ENCODE measurements at places on chromosomes 7 and 10. TPM values are rescaled to one million over a fixed set of nuclear protein-coding genes. Genes with fewer than 3 reads are reported as not detected.

- no peak overlapping the region for H3K27ac ChIP-seq
- H3K36me3 ChIP-seq = no peaks in the 10 kb centered on the region
- no peaks in the 10 kb centered on the region for H3K27me3 ChIP-seq
- no peak overlapping the region for H3K4me3 ChIP-seq
These were observed 253.9 kb downstream of the CDK14 start for GRCh38 chr7:90850066-90850465.

DNA sequence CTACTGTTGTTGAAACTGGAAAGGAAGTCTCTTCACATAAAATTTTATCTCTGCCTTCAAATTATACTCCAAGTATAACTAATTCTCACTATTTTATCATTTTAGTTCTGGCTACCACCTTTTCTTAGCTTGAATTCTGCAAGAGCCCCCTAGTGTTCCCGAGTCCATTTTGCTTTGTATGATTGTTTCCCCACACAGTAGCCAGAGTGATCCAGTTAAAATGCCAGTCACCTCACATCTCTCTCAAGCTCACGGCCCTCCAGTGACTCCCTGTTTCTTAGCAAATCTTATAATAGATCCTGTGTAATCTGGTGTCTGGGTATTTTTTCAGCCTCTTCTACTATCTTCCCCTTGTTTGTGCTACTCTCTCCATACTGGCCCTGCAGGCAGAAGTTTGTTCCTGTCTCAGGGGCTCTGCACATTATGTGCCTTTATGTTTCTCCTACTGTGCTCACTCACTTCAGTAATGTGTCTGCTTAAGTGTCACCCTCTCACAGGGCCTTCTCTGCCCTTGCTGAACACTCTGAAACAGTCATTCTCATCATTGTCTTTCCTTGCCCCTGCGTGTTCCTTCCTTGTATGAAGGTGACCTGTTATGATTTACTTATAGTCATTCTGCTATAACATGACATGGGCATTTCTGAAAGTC, 8.9 kb downstream of the WAC start:
- H3K4me3 ChIP-seq = no peak overlapping the region
- peaks cover 14% of the 10 kb centered on the region for H3K4me1 ChIP-seq

The DIP2C gene
- total RNA-seq = 60.0 TPM

- H3K27ac ChIP-seq = no peak overlapping the region
- no peak overlapping the region for H3K4me3 ChIP-seq
- no peaks in the 10 kb centered on the region for H3K4me1 ChIP-seq
- no peaks in the 10 kb centered on the region for H3K27me3 ChIP-seq
- no peaks in the 10 kb centered on the region for H3K36me3 ChIP-seq
These were observed 70.4 kb downstream of the ITIH5 start for GRCh38 chr10:7596356-7596755.

The ZNF488 gene
- total RNA-seq = not detected

The NKX1-2 gene
- not detected for total RNA-seq

GRCh38 chr10:11755512-11756263, 13.5 kb downstream of the ECHDC3 start:
- no peak overlapping the region for H3K4me3 ChIP-seq
- H3K36me3 ChIP-seq = peaks cover 41% of the 10 kb centered on the region
- H3K27me3 ChIP-seq = no peaks in the 10 kb centered on the region
- peak overlapping the region; percentile 92 for H3K27ac ChIP-seq
- peaks cover 41% of the 10 kb centered on the region for H3K4me1 ChIP-seq

The HECTD2 gene
- total RNA-seq = 3.9 TPM

DNA sequence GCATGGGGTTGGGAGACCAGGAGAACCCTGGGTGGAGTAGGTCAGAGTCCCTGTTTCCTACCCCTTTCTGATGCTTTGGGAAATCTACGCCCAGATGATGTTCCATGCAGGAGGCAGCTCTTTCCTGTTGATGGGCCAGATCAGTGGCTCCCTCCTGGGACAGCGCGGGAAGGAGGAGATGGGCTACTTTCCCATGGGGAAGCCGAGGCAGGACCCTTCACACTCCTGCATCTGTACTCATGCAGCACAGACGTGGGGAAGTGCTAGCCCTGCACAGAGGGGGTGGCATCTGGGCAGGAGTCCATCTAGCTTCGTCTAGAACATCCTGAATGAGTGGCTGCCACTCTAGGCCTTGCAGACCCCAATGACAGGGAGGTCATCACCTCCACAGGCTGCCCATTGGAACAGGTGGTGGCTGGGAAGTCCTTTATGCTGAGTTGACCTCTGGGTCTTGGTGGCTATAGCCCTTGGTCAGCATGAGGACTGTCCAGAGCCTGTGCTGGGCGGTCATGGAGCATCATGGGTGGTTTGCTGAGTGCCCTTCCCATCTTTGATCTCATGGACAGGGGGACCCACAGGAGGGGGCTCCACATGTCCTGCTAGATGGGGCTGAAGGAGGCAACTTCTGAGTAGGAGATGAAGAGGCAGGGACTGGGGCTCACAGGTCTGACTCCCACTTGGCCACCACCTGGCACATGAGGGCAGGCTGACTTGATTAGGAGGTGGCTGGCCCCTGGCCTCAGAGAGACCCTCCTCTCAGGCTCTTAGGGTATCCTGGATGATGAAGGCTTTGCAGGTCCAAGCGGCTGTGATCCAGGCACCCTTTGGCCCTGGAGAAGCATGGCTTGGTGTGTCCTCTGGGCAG, 24.6 kb downstream of the RAMP3 start:
- no peak overlapping the region for H3K4me3 ChIP-seq
- H3K27ac ChIP-seq = no peak overlapping the region
- H3K36me3 ChIP-seq = no peaks in the 10 kb centered on the region
- no peak for DNase-seq
- H3K27me3 ChIP-seq = no peaks in the 10 kb centered on the region

DNA sequence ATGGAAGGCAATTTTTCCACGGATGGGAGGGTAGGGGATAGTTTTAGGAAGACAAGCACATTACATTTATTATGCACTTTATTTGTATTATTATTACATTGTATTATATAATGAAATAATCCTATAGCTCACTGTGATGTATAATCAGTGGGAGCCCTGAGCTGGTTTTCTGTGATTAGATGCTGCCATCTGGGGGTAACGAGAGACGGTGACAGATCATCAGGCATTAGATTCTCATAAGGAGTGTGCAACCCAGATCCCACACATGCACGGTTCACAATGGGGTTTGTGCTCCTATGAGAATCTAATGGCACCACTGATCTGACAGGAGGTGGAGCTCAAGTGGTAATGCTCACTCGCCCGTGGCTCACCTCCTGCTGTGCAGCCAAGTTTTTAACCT, 103.9 kb upstream of the STK17A start:
- H3K27me3 ChIP-seq = no peaks in the 10 kb centered on the region
- H3K4me3 ChIP-seq = no peak overlapping the region
- H3K36me3 ChIP-seq = no peaks in the 10 kb centered on the region
- no peak for DNase-seq
- no peaks in the 10 kb centered on the region for H3K4me1 ChIP-seq
- H3K27ac ChIP-seq = no peak overlapping the region

The TUBAL3 gene
- total RNA-seq = not detected

DNA sequence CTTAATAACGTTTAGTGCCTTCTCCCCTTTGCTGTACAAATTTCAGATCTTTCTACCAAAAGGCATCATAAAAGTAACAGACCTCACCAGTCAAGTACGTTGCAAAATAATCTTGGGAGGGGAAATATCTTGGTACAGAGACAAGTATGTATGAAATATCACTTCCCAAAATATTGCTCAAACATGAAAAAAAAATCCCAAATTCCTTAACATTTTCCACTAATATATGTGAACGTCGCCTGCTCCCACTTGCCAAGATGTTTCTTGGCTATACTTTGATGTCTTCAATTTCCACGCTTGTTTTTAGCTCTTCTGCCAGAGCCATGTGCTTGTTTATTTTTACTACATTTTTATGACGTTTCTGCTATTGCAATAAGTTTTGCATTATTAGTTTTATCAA, 223.5 kb downstream of the PLXNA4 start:
- no peak overlapping the region for H3K4me3 ChIP-seq
- DNase-seq = no peak
- H3K4me1 ChIP-seq = no peaks in the 10 kb centered on the region
- no peaks in the 10 kb centered on the region for H3K36me3 ChIP-seq

The NEUROD6 gene
- total RNA-seq = not detected

The C10orf105 gene
- total RNA-seq = not detected

DNA sequence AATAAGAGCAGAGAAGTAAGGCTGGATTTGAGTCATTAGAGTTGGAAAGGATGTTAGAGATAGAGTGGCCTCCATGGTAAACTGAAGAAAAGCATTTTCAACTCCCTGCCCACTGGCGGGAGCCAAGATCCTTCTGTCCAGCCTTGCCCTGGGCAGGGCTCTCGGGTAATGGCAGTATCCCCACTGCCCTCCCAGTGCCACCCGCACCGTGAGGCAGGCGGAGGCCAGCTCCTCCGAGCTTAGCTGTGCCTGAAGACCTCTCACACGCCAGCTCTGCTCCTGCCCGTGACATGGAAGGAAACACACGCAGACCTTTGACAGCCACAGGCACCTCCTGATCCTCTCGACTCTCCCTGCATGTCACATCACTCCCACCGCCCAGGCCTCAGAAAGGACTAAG, 22.3 kb downstream of the BCCIP start:
- DNase-seq = no peak
- no peaks in the 10 kb centered on the region for H3K36me3 ChIP-seq
